Stimulated activated CD4-positive, alpha-beta T cell treated with anti-CD3 and anti-CD28 coated beads, Interleukin-4, amount 100 ng/mL, for 24 hours (primary cell): ENCODE measurements at places on chromosomes 11 and 22.

DNA sequence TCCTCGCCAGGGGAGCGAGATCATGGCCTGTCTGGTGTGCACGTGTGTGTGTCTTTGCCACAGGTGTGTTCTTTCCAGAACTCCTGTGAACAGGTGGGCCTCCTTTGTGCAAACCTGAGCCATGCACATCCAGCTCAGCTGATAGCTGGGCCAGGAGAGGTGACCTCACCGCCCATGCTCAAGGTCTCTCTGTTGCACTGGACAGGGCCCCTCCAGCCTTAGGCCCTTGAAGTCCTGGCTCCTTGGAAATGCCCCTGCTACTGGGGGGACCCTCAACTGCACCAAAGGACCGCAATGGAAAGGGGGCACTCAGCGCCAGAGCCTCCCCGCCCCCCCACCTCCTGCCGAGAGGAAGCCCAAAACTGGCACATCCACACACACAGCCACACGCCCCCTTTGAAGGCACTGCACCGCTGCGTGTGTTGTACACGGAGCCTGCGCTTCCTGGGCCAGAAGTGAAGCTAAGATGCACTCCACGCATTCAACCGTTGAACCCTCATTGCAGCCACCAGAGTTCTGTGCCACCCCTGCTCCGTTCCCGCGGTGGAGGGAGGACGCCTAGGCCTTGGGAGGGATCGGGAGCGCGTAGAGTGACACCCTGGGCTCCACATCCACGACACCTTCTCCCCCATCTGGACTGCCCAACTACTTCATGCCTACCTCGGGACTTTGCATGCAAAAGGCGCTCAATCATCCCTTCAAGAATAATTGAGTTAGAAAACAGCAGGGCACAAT, 16.4 kb upstream of the IL2RB start:
- no peak for DNase-seq

GRCh38 chr22:26536056-26536761, 23.9 kb upstream of the TFIP11 start:
- no peak for DNase-seq

DNA sequence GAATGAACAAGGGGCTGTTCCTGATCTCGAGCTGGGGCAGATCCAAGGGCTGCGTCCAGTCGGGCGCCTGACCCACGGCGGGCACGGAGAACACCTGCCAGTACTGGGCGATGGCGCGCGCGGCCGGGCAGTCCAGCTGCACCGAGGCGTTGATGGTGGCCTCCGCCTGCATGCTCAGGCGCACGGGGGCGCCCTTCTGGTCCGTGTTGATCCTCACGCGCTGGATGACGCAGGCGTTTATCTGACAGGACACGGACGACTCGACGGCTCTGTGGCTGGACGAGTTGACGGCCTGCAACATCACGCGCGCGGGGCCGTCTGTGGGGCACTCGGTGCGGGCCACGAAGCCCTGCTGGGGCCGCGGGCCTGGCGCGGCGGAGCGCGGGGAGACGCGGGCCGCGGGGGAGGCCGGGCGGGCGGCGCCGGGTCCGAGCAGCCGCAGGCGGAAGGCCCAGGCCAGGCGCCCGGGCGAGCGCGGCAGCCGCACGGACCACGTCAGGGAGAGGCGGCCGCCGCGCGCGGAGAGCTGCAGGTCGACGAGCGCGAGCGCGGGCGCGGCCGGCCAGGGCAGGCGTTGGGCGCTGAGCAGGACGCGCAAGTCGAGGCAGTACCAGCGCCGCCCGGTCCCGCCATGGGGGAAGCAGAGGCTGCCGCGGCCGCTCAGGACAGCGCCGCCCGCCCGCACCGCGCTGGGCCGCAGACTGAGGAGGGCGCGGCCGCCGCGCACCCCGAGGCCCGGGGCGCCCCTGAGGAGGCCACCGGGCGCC, 511 bp downstream of the PKDREJ start:
- peak; percentile 13 for DNase-seq

- DNase-seq: no peak
These were observed 4.3 kb downstream of the PRAME start for GRCh38 chr22:22554587-22555284.

GRCh38 chr11:44906649-44907048, 44.0 kb downstream of the TP53I11 start:
- no peak for DNase-seq

GRCh38 chr11:66287211-66287888, 1.6 kb downstream of the YIF1A start:
- no peak for DNase-seq
